Stimulated activated CD4-positive, alpha-beta T cell treated with anti-CD3 and anti-CD28 coated beads, Interleukin-12 subunit alpha, Interleukin-12 subunit beta, amount 100 ng/mL, for 24 hours (primary cell): ENCODE measurements at places on chromosomes 5 and 9.

DNA sequence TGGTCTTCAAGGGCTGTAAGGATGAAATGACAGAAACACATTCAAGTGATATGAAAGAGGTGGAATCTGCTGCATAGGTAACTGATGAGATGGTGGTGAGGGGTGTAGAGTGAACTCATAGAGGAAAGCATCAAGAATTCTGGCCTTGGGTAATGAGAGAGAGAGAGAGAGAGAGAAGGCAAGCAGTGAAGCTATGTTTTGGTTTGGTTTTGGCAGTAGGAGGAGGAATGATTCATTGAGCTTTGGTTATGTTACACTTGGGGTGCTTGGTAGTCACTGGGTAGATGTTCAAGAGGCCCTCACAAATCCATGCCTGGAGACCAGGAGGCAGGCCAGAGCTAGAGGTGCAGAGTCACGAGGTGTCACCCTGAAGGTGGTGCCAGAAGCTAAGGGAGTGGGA lies 89.5 kb downstream of the EGFLAM start:
- no peak for DNase-seq

DNA sequence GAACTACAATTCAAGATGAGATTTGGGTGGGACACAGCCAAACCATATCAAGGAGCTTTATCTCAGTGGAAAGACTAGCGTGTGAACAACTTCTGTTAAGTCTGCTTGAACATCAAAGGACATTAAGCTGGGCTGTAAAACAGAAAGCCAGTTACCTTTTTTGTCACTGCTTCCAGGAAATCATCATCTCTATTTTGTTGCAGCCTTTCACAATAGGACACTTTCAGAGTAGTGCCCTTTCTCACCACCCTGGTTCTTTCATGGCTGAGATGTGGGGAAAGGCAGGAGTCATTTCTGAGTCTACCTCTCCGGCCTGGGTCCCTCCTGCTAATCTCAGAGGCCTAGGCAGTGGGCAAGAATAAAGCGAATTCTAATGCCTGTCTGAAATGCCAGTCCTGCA lies 96.2 kb upstream of the PPP1R2B start:
- DNase-seq = no peak

GRCh38 chr9:134717924-134718645 lies 76.5 kb downstream of the COL5A1 start:
- no peak for DNase-seq

DNA sequence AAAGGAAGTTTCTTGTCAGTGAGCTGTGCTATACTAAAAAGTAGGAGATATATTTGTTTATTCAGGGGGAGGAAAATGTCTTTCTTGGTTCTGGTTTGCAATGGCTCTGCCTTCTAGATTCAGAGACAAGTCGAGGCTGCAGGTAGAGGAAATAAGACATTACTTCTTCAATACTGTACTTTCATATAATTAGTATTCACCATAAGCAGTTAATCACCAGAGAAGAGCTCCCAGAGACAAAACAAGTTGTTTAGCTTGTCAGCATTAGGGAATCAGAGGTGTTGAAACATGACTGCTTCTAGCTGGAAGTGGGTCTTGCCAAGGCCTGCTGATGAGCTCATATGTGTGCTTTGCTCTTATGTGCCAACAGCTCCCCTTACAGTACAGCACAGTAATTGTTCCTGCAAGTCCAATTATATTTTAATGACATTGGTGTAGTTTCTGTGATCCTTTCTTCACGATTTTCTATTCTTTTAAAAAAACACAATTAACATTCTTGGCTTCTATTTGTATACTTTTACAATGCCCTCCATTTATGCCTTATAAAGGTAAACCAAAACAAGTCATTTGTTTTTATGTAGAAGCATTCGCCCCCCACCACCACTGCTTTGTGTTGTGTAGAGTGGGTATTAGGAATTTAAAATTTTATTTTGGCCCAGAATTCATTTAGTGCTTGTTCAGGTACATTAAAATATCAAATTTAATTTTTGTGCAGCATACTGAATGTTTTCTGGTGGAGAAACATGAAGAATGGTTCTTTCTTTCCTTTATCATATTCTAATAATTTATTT lies 112.2 kb downstream of the RPS23 start:
- DNase-seq = no peak

DNA sequence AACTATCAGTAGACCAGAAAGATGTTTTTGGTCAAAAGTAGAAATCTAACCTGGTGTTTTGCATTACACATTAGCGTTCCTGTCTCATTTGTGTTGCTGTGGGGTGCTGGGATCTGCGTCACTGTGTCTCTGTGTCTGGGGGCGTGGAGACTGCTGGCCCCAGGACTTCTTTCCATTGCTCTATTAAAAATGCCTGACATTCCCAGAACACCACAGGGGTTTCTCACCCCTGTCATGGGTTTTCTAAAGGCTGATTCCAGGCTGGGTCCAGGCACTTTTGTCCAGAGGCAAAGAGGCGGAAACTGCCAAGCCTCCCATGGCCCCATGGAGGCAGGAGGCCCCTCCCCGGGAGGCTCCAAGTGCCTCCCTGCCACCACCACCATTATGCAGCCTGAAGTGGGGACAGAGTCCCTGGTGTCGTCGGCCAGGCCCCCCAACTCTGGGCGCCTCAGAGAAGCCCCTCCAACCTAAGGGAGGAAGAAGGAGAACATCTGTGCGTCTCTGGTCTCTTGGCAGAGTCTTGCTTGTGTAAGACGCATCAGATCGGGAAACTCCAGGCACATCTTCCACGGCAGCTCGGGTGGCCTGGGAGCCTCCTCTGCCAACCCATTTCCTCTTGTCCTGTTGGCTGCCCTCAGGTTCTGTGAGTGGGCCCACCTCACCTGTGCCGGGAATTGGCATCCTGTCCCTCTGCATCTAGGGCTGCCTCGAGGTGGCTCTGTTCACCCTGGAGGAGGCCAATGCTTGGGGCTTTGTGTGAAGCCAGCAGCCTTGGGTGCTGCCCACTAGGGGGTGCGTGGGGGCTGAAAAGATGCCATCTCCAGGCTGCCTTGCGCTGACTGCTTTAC lies 13.8 kb upstream of the PLEKHG4B start:
- DNase-seq = no peak

- DNase-seq = no peak
These were observed 75.2 kb downstream of the TENT4A start for GRCh38 chr5:6788439-6788838.

GRCh38 chr9:128689293-128689774 lies 312 bp downstream of the SET start:
- no peak for DNase-seq

GRCh38 chr9:101738566-101739183 lies at the start of gene GRIN3A:
Gene GRIN3A (minus strand): TSS chr9:101738647. CDS start chr9:101737979, 668 bp downstream.
- DNase-seq = no peak

- no peak for DNase-seq
These were observed 263.9 kb downstream of the CTNND2 start for GRCh38 chr5:11640158-11640873.

DNA sequence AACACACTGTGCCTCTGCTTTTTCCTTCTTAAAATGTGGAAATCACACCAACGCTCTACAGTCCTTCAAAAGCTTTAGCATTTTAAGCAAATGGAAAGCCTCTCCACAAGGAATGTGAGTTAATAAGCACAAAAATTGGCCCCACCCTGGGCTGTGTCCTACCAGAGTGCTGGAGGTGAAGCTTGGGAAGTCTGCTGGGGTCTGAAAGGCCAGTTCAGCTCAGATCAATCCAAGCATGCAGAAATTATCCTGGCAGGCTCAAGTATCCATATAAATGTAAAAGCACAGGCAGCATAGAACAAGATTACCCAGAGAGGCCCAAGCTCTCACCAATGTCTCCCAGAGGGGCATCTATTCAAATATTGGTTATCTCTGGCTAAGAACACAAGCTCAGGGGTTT lies 98.5 kb downstream of the ESM1 start:
- DNase-seq = no peak

DNA sequence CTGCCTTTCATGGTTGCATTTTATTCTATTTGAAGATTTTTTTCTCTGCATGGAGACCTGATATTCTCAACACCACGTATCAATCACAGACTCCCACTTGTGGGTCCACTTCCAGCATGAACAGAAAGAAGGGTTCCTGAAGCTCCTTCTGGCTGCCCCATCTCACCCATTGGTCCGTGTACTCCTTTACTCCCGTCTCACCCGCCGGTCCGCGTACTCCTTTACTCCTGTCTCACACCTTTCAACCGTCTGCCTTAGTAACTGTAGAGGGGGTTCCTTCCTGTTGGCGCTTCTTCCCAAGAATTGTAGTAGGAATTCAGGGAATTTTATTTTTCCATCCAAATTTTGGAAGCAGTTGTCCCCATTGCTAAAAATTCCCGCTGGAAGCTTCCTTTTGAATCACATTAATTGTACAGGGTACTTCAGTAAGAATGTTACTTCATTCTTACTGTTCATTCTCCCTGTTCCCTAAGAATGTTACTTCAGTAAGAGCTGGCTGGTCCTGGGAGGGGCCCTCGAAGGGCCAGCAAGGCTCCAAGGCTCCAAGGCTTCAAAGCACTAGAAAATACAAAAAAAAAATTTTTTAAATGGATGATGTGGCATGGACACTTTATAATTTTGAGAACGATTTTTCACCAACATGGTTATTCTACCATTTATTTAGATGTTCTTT lies 3.9 kb upstream of the LPCAT1 start:
- DNase-seq = no peak

GRCh38 chr9:88657893-88658292 lies 122.9 kb downstream of the NXNL2 start:
- no peak for DNase-seq

DNA sequence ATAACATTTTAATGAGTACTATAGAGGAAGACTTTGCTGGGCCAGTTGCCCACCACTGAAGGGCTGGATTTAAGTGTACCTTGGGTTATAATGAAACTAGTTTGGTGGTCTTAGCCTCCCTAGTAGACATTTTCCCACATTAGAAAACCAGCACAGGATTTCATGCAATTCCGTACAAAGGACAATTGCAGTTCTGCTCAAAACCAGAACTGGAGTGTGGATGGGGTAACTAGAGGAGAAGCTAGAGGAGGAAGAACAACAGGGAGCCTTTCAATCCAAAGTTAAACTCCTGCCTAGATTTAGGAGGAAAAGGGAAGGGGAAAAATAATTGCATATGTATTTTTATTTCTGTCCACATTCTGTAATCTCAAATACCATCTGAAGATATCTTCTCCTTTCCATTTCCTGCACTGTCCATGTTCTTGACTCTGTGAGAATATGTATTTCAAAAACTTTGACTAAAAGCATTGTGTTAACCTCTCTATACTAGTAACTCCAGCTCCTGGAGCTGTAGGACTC lies 97.5 kb upstream of the SSBP2 start:
- no peak for DNase-seq

GRCh38 chr5:22390888-22391287 lies 462.3 kb downstream of the CDH12 start:
- DNase-seq = no peak

DNA sequence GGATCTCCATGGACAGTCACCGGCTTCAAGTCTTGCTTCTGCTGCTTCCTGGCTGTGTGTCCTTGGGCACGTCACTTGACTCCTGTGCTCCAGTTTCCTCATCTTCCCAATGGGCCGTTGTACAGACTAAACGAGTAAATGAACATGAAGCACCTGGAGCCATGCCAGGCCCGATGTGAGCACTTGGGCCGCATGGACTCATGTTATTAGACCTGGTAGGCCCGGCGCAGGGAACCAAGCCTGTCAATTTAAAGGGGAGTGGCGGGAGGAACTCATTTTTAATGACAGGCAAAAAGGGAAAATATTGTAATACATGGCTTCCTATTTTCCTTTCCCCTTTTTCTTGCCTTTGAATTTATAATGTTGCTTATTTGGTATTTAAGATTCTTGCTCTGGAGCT lies 47.5 kb downstream of the TENT4A start:
- DNase-seq = no peak

GRCh38 chr9:127927988-127928675 lies 2.4 kb downstream of the PIP5KL1 start:
- DNase-seq = no peak

DNA sequence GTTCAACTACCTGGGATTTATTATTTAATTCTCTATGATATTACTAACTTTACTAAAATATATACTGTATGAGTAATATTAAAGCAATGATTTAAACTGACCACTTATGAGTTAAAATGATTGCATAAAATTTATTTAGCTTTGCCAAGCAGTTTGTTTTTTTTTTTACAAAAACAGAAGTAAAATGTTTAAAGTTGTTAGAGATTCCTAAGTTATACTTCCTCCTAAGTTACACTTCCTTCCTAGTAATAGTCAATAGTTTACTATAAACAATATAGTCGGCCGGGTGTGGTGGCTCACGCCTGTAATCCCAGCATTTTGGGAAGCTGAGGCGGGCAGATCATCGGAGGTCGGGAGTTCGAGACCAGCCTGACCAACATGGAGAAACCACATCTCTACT lies 23.7 kb upstream of the LRRC19 start:
- no peak for DNase-seq

- no peak for DNase-seq
These were observed 15.9 kb upstream of the OMD start for GRCh38 chr9:92439921-92440750.

DNA sequence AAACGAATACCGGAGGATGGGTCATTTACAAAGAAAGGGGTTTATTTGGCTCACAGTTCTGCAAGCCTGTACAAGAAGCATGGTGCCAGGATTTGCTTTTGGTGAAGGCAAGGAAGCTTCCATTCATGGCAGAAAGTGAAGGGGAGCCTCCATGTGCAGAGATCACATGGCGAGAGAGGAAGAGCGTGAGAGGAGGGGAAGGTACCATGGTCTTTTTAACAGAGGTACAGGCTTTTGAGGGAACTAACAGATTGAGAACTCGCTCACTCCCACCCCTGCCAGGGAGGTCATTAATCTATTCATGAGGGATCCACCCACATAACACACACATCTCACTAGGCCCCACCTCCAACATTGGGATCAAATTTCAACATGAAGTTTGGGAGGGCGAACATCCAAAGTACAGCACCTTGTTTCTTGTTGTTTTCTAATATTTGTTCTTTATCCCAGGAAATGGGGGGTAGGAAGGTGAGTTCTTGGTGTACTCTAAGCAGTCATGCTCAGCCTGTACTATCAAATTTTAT lies 18.5 kb downstream of the TMC1 start:
- DNase-seq = no peak

DNA sequence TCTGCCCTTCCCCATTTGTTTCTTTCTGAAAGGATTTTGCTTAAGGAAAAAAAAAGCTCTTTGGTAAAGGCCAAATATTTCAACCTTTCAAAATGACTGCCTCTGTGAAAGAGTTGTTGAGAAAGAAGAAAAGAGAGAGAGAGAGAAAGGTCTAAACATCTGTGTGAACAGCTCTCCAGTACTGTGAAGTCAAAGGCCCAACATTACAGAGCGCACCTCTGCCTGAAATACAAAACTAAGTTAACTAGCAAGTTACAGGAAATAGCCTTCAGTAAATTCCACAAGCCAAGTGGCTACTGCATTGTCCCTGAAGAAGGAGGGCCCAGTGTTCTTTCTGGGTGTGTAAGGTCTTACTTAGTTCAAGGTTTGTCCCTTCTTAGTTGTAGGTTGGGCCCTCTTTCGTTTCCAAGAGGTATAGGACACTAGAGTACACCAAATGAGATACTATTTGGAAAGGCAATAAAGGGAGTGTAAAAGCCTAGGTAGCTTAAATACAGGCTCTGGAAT lies 104.4 kb downstream of the THBS4 start:
- DNase-seq = no peak

DNA sequence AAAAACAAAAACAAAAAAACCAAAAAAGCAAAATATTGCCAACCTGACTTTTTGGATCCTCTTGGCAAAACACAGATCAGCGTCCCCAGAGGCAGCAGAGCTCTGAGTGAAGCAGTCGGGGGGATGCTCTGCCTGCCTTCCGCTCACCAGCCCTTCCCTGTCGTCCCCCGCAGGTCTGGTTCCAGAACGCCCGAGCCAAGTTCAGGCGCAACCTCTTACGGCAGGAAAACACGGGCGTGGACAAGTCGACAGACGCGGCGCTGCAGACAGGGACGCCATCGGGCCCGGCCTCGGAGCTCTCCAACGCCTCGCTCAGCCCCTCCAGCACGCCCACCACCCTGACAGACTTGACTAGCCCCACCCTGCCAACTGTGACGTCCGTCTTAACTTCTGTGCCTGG lies 20.7 kb downstream of the LHX2 start:
- no peak for DNase-seq
